Progenitor cell of endocrine pancreas (in vitro differentiated cells): ENCODE measurements at places on chromosomes 6 and 20.

- no peak for DNase-seq
Measured at GRCh38 chr6:124356276-124356810, 552.7 kb downstream of the NKAIN2 start.

DNA sequence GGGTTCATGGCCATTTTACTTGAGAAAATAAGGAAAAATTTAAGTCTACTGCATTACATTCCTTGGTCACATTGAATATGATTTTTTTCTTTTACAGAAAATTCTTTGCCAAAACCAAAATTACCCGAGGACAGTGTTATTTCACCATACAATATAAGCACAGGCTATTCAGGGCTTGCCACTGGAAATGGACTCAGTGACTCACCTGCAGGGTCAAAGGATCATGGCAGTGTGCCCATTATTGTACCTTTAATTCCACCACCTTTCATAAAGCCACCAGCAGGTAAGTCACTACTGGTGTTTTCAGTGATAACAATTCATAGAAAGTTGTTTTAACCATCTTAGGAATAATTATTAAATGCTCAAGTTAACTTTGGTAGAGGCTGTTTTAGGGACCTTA lies 16.2 kb downstream of the SOBP start:
- no peak for DNase-seq

DNA sequence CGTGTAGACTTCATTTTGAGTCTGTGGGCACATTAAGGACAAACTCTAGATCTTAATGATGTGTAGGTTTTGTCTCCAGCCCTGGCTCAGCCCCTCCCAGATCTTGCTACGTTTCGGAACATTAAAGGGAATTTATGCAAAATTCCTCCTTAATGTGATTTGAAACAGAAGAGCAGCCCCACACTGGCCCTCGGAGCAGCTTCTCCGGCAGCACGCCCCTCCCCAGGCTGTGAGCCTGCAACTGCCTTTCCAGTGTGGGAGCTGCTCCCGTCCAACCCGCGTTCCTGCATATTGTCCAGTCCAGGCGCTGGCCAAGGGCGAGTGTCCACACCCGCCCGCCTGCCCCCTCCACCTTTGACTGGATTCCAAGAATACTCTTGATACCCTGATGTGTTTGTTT lies 257.2 kb downstream of the TAF4 start:
- no peak for DNase-seq

DNA sequence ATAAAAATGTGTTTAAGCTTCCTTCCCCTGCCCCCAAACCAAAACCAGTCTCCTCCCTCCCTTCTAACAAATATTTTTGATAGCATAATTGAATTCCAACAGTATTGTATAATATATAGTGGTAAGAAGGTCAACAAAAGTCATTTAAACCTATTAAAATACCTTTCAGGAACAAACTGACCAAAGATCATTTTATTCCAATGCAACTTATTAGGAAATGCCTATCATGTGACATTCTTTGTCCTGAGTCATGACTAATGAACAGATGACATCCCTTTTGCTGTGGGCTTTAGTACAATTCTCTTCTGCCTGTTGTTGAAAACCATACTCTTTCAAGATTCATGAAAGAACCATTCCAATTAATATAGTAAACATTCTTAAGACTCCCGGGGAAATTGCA lies 51.5 kb upstream of the TRAF3IP2 start:
- no peak for DNase-seq

- DNase-seq: peak; percentile 89
Measured at GRCh38 chr6:137218917-137219663, at the start of gene IFNGR1. IFNGR1 (minus strand) TSS chr6:137219385; CDS start chr6:137219327, 58 bp downstream.

GRCh38 chr6:113344969-113345368 lies 512.2 kb upstream of the MARCKS start:
- DNase-seq: no peak

DNA sequence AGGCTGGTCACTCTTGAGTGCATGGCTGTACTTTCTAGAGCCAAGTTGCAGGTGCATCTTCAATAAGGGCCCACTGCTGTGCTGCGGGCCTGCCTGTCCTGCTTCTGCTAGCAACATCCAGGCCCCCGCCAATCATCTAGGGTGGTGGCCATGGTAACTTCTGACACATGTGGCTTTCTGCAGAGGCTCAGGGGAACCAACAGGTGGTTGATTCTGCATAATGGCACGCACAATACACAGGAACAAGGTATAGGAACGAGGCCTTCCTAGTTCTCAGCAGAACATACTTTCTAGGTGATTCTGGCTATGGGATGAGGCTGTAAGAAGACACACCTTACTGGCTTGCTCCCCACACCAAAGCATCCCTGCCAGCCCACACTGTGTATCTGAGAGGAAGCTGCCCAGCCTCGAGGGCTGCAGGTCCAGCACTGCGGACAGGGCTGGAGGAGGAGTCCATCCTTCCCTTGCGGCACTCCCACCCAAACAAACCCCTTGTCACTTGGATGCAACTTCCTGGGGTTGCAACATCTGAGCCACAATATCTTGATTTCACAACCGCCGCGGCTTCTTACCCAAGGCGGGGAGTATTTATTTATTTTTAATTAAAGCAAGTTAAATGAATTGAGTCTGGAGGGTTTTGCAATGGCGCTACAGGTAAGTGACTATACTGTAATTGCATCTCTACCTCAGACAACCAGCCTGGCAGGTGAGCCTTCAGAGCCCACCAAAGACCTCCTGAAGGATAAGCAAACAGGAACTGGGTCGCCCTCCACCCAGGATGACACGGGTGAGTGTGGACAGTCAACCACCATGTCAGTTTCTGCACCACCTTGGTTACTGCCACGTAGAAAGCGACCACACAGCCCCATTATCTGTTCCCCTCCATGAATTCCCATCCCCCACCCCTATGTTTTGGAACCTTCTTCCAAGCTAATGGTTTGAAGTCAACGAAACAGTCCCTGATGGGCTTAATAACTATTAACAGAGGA lies 49.6 kb downstream of the SULF2 start:
- DNase-seq: no peak

GRCh38 chr20:50522053-50522674 lies 12.0 kb downstream of the PTPN1 start:
- DNase-seq: no peak

- no peak for DNase-seq
Measured at GRCh38 chr20:51529081-51529681, 13.3 kb downstream of the NFATC2 start.

DNA sequence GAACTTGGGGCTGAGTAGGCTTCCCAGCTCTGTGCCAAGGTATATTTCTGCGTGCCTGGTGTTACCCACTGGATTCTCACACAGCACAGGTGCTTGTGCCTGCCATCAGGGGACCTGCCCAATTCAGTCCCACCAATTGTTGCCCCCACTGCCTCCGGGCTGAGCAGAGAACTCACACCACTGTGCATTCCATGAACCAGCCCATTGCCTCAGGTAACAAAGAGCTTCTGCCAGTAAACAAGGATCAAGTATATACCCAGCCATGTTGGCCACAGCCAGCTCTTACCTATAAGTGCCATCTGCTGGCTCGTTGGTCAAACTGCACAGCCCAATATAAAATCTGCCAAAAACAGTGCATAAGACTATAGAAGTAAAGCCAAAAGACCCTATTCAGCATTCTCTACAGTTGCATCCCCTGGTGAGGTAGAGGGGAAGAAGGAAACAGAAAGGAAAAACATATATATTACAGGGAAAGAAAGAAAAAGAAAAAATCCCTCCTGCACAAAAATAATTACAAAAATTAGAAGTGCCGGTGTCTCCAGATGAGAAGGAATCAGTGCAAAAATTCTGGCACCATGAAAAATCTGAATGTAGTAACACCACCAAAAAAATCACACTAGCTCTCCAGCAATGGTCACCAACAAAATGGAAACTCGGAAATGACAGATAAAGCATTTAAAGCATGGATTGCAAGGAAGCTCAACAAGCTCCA lies 241.4 kb downstream of the IBTK start:
- DNase-seq: no peak

GRCh38 chr6:113529196-113529595 lies 327.9 kb upstream of the MARCKS start:
- no peak for DNase-seq

DNA sequence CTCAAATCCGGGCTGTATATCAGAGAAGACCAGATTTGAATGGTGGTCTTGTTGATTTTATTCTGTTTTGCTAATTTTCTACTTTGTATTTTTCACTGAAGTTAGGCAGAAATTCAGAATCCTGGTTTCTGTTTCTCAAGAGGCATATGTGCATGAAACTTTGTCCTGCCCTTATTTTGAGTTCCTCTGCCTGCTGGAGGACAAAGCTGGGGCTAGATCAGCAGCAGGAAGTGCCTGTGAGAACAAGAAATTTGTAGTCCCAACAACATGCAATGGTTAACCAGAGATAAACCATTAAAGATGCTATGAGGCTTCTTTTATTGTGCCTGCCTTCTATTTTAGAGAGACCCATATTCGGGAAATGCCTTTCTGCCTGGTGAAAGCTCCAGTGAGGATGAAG lies 37.1 kb downstream of the BEND6 start:
- no peak for DNase-seq

DNA sequence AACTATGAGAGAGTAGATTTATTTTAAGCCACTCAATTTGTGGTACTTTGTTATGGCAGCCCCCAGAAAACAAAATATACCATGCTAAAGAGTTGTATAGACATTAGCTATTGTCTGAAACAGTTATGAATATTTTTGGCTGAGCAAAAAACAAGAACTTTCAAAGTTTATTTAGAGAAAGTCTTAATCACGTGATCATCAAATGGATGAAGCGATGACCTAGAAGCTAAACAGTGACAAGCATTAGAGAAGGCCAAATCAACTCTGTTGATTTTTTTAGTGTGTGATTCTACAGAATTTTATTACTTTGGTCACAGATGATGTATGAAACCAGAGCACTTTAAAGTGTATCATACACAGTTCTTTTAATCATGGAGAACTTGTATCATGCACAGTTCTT lies 1247.9 kb upstream of the MAP3K7 start:
- DNase-seq: no peak

DNA sequence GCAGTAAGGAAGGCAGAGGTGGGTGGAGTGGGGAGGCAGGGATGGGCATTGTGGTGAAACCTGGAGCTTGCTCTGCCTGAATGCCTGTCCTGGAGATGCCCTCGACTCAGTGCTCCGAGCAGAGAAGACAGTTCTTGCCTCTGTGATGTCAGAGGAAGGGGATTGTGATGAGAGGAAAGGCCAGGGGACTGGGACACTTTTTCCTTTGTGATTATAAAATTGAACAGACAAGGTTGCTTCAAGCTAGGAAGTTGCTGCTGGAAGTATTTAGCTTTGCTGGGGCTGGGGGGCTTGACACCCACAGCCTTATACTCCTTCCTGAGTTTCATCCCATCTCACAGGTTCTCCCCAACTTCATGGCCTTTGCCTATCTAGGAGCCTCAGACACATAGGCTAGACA lies at the start of gene SIRPD:
Gene SIRPD, minus strand, starts transcription at position 101 of the 400 bp plus-strand sequence. Its CDS starts 52 bp downstream, at position 49.
- no peak for DNase-seq

DNA sequence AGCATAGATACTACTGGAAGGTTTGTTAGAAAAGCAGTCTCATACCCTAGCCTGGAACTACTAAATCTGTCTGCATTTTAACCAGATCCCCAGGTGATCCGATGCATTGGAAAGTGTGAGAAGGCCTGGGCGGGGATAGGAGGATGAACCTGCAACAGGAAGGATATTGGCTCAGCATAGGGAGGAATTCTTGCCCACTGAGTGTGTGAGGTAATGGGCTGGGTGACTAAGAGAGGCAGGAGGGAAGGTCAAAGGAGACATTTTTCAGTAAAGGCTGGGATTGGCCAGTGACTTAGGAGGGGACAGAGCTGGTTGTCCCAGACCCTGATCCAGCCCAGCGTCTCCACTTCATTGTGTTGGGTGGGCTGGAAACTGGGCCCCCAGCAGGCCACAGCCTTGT lies 191.0 kb upstream of the LRFN2 start:
- DNase-seq: no peak

GRCh38 chr6:90266905-90267621 lies 29.6 kb downstream of the BACH2 start:
- DNase-seq: no peak

- no peak for DNase-seq
Measured at GRCh38 chr6:55212156-55212555, 37.8 kb downstream of the HCRTR2 start.

DNA sequence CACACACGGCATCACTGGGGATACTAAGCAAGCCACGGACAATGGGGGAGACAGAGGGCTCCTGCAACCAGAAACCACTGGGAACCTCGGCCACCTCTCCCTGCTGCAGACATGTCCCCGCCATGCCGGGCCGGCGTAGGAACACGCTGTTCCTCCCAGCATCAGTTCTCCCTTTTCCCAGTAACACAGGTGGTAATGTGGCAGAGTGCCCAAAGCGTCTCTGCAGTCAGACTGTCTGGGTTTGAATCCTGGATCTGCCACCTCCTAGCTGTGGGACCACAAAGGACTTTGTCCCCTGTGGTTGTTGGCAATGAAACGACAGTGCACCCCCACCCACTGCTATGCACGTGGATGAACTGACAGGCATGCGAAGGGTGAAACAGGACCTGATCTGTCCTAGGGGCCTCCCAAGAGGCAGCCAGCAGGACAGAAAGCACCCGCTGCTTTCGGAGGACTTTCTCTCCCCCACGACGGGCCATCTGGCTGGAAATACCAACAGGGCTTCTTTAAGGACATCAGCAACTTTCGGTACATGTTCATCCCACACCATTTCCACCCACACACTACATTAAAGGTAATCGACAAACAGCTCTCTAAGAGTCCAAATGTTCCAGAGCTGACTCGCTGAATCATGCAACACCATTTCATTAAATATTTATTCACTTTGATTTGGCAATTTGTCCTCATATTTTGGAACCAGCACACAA lies 74.1 kb downstream of the SULF2 start:
- DNase-seq: no peak

GRCh38 chr20:45293041-45294002 lies 13.3 kb upstream of the RBPJL start:
- peak; percentile 85 for DNase-seq

DNA sequence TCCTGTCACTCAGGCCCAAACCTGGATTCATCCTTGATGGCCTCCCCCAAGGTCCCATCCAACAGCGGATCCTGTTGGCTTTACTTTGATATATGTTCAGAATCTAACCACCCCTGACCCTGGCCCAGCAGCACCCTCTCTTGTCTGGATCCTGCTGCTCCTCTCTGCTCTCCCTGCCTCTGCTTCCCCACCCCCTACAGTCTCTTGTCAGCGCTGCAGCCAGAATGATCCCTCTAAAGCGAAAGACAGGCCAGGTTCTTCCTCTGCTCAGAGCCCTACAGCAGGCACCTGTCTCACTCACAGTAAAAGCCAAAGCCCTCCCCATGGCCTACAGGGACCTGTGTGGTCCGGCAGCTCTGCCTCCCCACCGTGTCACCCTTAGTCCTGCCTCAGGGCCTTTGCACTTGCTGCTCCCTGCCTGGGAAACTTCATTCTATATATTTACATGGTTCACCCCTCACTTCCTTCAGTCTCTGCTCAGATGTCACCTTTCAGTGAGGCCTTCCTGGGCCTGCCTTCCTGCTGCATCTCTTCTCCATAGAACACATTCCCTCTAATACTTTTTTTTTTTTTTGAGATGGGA lies 37.4 kb upstream of the KCNB1 start:
- no peak for DNase-seq

GRCh38 chr20:23049201-23050075 lies at the start of gene THBD:
THBD (minus strand) TSS chr20:23049672; CDS start chr20:23049504, 168 bp downstream.
- DNase-seq: no peak

GRCh38 chr20:21921251-21921650 lies 215.8 kb downstream of the PAX1 start:
- no peak for DNase-seq

- no peak for DNase-seq
Measured at GRCh38 chr6:1595271-1596087, 14.2 kb upstream of the FOXC1 start.

GRCh38 chr6:138597336-138597735 lies 98.0 kb upstream of the NHSL1 start:
- no peak for DNase-seq
